ENCODE measurements at places on chromosomes 6 and 20. TPM values are rescaled to one million over a fixed set of nuclear protein-coding genes. Genes with fewer than 3 reads are reported as not detected.
A peak's percentile ranks its signal among the peaks of the same experiment; 100 is the strongest.

The MAP7 gene
- total RNA-seq, result 0.56 TPM

DNA sequence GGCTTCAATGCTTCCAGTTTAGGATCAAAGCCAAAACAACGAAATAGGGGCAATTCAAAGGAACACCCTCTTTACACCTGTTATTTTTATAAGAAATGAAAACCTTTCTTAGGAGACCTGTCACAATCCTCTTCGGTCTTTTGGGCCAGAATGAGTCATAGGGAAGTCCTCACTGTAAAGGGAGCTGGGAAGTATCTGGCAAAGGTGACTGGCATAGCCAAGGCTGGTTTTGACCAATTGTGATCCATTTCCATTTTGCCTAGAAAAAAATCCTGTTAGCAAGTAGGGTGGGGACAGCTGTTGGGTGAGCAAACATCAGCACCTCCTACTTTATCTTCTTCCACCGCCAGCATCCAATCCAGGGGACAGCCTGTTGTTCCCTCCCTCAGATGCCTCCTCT is 343.2 kb upstream of the SULF2 start:
- peaks cover 9% of the 10 kb centered on the region for H3K27me3 ChIP-seq
- H3K27ac ChIP-seq, result no peak overlapping the region
- no peaks in the 10 kb centered on the region for H3K36me3 ChIP-seq
- DNase-seq, result no peak
- H3K4me1 ChIP-seq, result no peaks in the 10 kb centered on the region

DNA sequence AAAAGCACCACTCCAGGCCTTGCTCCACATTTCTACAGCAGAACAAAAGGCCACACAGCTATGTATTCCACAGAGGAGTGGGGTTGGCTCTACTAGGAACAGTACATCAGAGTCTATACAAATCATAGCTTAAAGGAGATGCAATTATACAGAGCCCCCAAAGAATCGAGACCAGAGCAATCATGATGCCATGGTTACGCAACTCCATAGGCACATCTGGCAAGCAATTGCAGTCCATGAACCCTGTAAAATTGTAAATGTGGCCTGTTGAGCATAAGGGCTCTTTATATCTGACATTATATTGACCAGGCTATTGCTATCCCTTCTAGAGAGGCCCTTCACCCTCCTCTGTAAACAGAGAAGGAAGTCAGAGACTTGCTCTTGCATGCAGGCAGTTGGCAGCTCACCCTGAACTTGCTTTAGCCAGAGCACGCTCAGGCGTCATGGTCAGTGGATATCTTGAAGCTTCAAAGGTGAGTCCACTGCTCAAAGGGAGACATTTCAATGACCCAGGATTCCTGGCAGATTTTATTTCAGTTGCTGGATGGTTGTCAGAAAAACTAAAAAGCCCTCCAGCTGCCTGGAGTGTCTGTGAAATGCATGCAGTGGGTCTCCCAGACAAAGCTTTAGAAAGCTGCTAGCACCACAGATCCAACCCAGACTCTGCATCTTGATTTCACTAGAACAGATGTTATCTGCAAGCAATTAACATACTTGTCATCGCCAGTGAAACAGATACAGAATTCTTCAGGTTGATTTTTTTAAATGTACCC is 357.2 kb downstream of the CENPW start:
- H3K4me1 ChIP-seq, result no peaks in the 10 kb centered on the region
- H3K36me3 ChIP-seq, result no peaks in the 10 kb centered on the region
- no peak overlapping the region for H3K4me3 ChIP-seq
- H3K27me3 ChIP-seq, result no peaks in the 10 kb centered on the region
- no peak for DNase-seq

DNA sequence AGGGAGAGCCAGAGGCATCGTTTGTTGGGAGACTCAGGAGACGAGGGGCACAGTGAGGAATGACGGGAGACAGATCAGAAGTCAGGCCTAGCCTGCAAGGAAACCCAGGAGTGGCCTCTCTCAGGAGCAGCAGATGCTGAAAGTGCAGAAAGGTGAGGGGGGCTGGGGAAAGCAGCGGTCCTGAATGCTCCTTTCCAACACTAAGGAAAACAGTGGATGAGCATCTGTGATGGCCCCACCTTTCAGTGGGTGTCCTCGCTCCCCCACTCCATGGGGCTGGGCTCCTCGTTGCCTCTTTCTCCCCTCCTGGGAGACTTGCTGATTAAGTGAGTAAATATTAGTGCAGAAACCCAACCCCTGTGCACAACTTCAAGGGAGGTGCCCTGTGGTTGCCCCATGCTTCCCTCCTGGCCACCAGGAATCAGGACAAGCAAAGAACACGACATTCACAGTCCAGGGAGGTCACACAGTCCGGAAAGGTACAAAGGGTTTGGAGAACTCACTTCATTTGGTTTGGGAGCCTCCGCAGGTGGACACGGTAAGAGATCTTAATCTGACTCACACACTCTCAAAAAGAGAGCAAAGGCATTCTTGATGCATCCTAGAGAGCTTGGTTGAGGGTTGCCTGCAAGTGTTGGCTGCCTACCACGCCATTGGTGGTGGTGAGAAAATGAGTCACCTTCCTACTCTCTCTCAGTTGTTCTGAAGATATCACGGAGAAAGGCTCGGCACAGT is 9.7 kb upstream of the BPIFB1 start:
- DNase-seq, result no peak
- peaks cover 20% of the 10 kb centered on the region for H3K27me3 ChIP-seq
- no peaks in the 10 kb centered on the region for H3K4me1 ChIP-seq
- no peak overlapping the region for H3K4me3 ChIP-seq
- H3K27ac ChIP-seq, result no peak overlapping the region

The TSBP1 gene
- not detected for total RNA-seq

The CTCFL gene
- total RNA-seq, result not detected

- H3K4me1 ChIP-seq, result peaks cover 38% of the 10 kb centered on the region
- no peak overlapping the region for H3K27ac ChIP-seq
- H3K36me3 ChIP-seq, result peaks cover 6% of the 10 kb centered on the region
- DNase-seq, result no peak
Measured at GRCh38 chr20:3765171-3765882, 2.2 kb downstream of the ADISSP start.

DNA sequence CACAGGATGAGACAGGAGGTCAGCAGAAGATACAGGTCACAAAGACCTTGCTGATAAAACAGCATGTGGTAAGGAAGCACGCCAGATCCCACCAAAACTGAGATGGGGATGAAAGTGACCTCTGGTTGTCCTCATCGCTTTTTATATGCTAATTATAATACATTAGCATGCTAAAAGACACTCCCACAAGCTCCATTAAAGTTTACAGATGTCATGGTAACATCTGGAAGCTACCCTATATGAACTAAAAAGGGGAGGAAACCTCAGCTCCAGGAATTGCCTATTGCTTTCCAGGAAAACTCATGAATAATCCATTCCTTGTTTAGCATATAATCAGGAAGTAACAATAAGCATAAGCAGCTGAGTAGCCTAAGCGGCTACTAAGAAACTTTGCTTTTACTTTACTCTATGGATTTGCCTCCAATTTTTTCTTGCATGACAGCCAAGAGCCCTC is 8.4 kb upstream of the RIN2 start:
- no peaks in the 10 kb centered on the region for H3K36me3 ChIP-seq
- peaks cover 12% of the 10 kb centered on the region for H3K27me3 ChIP-seq

The GPX5 gene
- not detected for total RNA-seq

The CST11 gene
- total RNA-seq, result not detected

DNA sequence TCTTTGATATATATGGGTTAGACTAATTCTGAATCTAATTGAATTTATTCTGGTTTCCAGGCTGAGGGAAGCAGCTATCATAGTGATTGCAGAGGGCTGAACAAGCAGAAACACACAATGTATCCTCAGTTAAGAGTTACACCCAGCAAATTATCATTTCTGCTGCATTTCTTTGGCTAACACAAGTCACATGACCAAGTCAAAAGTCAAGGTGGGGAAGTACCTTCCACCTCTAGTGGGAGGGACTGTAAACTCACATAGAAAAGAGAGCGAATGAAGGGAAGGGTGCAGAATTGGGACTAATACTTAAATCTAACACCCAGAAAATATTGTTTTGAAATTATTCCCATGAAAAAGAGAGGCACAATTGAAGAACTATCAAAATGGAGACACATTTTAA is 719.7 kb upstream of the MMS22L start:
- H3K27ac ChIP-seq, result no peak overlapping the region
- H3K4me3 ChIP-seq, result no peak overlapping the region
- no peaks in the 10 kb centered on the region for H3K27me3 ChIP-seq
- DNase-seq, result no peak

DNA sequence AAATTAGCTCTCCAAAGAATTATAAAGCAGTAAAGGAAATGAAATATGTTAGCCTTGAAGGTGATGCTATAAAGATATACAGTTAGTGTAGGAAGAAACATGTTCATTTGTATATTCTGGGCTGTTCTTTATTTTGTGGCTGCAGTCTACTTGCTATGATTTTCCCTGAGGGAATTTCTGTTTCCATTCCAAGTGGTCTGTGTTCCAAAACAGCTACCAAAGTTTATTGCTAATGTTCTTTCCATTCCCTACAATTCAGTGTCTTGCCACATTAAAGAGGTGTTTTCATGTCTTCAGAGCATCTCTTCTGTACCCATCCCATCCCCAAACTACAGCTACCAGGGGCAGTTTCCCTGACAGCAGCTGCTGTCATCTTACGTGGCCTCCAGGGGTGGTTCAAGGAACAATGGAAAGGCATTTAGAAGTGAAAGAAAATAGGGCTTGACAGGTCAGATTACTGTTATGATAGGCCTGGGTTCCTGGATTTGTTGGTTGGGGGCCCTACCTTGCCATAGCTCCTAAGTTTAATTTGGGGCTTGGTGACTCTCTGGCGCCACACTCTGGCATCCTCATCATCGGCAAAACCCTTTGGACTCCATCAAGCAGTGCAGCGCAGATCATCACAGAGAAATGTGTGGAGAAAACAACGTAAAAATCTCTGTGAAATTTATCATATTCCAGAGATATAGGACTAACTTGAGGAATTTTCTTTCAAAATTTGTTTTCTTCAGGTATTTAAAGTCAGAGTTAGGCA is 33.8 kb upstream of the AIG1 start:
- no peak overlapping the region for H3K27ac ChIP-seq
- DNase-seq, result peak; percentile 26
- no peaks in the 10 kb centered on the region for H3K27me3 ChIP-seq

The C20orf96 gene
- 5.3 TPM for total RNA-seq

DNA sequence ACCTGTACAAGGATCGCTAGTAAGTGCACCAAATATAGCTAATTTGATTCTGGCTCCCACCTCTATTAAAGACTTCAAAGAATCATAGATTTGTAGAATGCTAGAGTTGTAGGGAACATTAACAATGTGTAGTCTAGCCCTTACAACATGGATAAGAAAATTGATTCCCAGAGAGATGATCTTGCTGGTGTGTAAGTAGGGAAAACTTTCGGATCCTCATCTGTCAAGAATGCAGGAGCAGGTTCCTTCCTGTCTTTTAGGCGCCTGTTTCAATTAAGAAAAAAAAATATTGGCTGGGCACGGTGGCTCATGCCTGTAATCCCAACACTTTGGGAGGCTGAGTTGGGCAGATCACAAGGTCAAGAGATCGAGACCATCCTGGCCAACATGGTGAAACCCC is 12.3 kb upstream of the RNF39 start:
- H3K27me3 ChIP-seq, result peaks cover 58% of the 10 kb centered on the region
- no peak for DNase-seq
- no peaks in the 10 kb centered on the region for H3K36me3 ChIP-seq

DNA sequence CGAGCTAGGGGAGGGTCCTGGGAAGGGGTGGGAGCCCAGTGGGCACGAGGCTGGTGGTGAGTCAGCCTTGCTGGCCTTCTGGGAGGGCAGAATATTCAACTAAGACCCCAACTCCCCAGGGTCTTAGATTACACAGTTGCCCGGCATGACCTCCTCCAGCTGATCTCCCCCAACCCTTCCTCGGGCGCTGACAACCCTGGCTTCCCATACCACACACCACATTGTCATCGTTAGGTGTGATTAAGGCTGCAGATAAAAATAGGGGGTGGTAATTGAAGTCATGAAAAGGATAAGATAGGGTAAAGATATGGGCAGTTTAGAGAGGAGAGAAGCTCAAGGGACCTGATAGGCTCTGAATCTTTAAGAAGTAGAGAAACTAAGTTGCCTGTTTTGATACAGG is 10.5 kb downstream of the CDC40 start:
- peaks cover 40% of the 10 kb centered on the region for H3K4me1 ChIP-seq
- no peak overlapping the region for H3K4me3 ChIP-seq
- H3K36me3 ChIP-seq, result peaks cover 30% of the 10 kb centered on the region
- no peak overlapping the region for H3K27ac ChIP-seq
- DNase-seq, result no peak

The DCDC2 gene
- not detected for total RNA-seq

The TAAR5 gene
- total RNA-seq, result not detected

The RBM12 gene
- 129 TPM for total RNA-seq

GRCh38 chr20:13487202-13487601 is 151.5 kb downstream of the TASP1 start:
- no peaks in the 10 kb centered on the region for H3K4me1 ChIP-seq
- H3K27ac ChIP-seq, result no peak overlapping the region
- H3K27me3 ChIP-seq, result no peaks in the 10 kb centered on the region
- DNase-seq, result no peak

DNA sequence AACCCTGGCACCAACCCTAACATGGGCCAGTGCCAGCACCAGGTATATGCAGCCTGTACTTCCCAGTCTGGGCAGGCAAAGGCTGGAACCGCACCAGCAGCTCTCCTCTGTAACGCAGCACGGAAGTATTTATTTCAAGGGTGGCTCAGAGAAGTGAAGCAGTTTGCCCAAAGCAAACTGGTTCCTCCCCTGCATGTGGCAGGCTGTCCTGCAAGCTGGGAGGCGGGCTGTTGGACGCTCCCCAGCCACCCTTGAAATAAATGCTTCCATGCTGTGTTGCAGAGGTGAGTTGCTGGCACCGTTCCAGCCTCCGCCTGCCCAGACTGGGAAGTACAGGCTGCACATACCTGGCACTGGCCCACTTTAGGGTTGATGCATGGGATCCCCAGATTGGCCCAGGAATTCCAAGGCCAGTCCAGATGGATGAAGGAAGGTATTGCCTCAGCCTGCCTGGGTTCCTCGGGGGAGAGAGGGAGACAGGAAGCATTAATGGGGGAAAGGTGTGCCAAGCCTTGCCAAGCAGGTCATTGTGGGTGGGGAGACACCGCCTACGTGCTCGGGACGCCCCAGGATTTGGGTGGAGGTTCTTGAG is 49.8 kb downstream of the PPARD start:
- no peak overlapping the region for H3K27ac ChIP-seq
- no peaks in the 10 kb centered on the region for H3K27me3 ChIP-seq
- DNase-seq, result no peak

The SYNDIG1 gene
- total RNA-seq, result not detected

- no peaks in the 10 kb centered on the region for H3K27me3 ChIP-seq
- H3K4me1 ChIP-seq, result no peaks in the 10 kb centered on the region
Measured at GRCh38 chr6:89782222-89782621, 37.4 kb downstream of the MDN1 start.

The PREX1 gene
- 65.0 TPM for total RNA-seq
